ENCODE measurements at places on chromosomes 12 and 14.

DNA sequence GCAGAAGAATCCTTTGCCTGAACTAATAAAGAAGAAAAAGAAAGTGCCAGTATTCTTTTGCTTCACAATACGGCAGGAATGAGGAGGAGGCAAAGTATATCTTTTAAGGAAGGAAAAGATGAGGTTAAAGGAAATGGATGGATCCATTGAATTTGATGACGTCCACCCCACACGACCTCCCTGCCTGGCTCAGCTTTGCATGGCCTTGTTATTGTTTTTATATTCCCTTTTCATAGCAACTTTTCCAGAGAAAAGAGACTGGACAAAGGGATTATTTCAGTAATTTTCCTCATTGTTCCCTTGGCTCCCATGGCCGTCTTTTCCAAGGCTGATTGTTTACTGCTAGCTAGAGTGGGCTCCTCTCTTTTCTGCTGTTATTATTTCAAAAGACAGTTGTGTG lies 123.2 kb upstream of the SEL1L start:
- no peak for DNase-seq

- DNase-seq, result no peak
These were observed 13.3 kb upstream of the PZP start for GRCh38 chr12:9221483-9221882.

- no peak for DNase-seq
These were observed 418.8 kb upstream of the LRFN5 start for GRCh38 chr14:41187868-41188267.

- no peak for DNase-seq
These were observed 64.2 kb downstream of the LGR5 start for GRCh38 chr12:71503579-71504391.

Data from CD4-positive, alpha-beta T cell treated with Interleukin-2 at 100 ng/mL for 4 hours (primary cell).